NCI-H187 treated with DMSO at 0.1 percent for 48 hours (cell line): ENCODE measurements at places on chromosomes 7 and 10.

DNA sequence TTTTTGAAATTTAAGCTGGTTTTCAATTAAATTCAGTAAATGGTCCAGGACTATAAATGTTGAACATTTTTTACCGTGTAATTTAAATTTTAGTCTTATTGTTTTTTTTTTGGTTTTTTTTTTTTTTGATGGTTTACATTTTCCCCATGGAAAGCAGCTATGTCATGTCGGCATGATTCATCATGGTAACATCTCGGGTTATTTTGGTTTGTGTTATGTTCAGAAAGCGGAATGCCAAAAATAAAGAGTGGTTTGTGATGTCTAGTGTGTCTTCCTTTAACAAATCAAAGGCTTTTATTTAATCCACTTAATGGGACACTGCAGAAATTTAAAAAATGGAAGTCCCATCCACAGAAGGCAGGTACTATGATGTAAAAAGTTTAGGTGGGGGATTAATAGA lies 58.5 kb downstream of the TRUB1 start:
- no peak for DNase-seq

DNA sequence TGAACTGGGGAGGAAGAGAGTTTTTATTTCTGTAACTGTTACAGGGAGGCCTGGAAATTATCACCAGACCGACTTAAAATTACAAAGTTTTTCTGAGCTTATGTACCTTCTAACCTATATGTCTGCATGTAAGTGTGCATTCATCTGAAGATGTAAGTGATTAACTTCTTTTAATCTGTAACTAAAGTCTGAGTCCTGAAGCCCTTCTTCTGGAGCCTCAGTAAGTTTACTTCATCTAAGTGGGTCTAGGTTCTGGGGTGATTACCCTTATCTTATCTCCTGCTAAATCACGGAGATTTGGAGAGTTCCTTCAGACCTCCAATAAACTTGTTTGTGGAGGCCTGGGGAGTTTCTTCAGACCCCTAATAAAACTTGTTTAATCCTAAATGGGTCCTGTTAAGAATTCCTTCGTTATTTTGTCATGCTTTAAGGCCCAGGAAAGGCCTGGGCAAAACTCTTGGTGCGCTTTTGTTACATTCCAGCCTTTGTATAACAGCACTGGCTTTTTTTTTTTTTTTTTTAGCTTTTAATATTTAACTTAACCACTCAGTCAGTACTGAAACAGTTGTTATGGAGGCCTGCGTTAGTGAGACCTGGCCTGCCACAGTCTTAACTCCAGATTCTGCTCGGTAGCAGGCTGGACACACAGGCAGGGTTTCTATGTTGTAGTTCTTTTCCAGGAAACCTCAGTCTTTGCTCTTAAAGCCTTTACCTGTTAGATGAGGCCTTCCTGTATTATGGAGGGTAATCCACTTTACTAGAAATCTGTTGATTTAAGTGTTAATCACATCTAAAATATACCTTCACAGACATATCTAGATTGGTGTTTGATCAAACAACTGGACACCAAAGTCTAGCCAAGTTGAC lies 33.0 kb downstream of the TPST1 start:
- no peak for DNase-seq

DNA sequence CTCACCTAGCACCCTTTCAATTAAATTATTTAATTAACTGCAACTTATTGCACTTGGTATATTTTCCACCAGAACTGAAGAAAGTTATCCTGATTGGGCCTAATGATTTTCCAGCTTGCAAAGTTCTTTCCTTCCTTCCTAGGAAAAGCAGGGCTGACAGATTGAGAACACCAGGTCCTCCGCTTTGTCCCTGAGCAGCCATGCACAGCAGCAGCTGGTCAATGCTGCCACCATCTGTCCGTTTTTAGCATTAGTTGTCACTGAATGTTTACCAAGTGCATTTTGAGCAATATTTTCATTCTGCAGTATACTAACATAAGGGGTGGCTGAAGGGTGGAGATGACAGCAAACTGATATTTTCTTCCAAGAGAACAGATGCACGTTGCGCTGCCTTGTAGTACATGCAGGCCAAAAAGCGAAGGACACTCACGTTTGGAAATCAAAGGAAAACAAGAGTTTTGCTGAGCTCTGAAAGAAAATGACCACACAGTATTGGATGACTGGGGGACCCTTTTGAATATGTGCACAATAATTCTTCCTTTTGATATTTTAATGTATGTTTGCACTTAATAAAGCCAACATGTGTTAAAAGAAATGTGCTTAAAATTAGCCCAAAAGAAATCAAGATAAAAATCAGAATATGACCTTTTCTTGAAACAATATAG lies 248.8 kb upstream of the PTN start:
- DNase-seq, result no peak

- DNase-seq, result no peak
Measured at GRCh38 chr10:92750791-92751533, 61.2 kb downstream of the HHEX start.

GRCh38 chr7:88127637-88128290 lies 92.1 kb downstream of the SRI start:
- no peak for DNase-seq

- DNase-seq, result no peak
Measured at GRCh38 chr10:44168478-44168877, 216.4 kb downstream of the CXCL12 start.

- no peak for DNase-seq
Measured at GRCh38 chr7:95317546-95317945, 6.8 kb downstream of the PON1 start.

- DNase-seq, result no peak
Measured at GRCh38 chr7:46559194-46559832, 638.2 kb upstream of the IGFBP3 start.

DNA sequence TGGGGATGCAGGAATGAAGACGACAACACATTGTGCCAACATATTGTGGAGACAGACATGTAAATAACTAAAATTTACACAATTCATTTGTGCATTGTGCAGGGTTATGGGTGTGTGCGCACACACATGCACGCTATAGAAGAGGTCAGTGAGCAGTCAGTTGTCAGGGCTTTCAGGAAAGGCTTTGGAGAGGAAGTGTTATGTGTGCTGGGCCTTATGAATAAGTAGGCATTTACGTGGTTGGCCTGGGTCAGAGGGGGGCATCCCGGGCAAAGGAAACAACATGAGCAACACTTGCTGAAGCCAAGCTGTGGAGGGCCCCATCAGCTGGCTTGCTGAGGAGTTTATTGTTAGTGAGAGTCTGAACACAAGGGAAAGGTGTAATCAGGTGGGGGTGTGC lies 4.1 kb downstream of the PRXL2A start:
- no peak for DNase-seq

DNA sequence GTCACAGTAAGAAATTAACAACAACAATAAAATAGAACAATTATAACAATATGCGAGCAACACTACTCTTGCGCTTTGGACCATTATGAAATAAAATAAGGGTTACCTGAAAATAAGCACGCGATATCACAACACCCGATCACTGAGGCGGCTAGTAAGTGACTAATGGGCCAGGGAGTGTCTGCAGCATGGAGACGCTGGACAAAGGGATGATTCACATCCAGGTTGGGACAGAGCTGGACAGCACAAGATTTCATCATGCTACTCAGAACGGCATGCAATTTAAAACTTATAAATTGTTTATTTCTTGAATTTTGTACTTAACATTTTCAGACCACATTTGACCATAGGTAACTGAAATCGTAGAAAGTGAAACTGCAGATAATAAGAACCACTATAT lies 15.6 kb downstream of the HIBADH start:
- DNase-seq, result no peak

DNA sequence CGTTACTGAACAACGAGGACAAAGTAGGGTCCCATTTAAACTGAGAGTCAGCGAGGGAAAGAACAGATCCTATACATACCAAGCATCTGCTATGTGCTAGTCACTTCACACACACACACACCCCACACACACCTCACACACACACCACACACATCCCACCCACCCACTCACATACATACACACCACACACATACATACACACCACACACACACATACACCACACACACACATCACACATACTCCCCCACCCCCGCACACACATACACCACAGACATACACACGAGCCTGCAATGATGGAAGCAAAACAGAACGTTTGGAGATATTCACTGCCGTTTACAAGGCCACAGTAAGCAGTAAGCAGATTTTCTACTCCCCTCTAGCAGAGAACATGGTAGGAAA lies 607 bp upstream of the GRB10 start:
- no peak for DNase-seq

GRCh38 chr10:48541144-48541795 lies 63.6 kb downstream of the ARHGAP22 start:
- DNase-seq, result no peak

DNA sequence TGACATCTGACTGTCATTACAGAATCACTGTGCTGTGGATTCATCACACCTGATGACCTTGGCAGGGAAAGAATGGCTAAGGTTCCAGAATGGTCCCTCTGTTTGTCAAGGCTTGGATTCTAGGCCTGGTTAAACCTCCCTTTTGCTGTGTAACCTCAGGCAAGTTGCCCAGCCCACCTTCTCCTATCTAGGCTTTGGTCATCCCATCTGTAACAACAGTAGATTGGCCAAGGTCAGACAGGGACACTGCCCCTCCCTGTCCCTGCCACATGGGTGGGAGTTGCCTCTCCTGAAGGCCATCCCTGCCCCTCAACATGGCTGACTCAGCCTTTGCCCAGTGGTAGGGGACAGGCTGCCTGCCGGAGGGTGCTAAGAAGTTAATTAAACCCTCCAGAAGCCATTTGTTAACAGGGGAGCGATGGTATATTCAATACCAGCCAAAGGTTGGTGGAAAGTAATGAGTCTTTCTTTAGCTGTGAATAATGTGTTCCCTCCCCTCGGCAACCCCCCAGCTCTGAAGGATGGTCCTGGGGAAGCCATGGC lies 149.8 kb upstream of the PCBD1 start:
- no peak for DNase-seq

GRCh38 chr10:11205030-11205772 lies 187.5 kb downstream of the CELF2 start:
- DNase-seq, result no peak

DNA sequence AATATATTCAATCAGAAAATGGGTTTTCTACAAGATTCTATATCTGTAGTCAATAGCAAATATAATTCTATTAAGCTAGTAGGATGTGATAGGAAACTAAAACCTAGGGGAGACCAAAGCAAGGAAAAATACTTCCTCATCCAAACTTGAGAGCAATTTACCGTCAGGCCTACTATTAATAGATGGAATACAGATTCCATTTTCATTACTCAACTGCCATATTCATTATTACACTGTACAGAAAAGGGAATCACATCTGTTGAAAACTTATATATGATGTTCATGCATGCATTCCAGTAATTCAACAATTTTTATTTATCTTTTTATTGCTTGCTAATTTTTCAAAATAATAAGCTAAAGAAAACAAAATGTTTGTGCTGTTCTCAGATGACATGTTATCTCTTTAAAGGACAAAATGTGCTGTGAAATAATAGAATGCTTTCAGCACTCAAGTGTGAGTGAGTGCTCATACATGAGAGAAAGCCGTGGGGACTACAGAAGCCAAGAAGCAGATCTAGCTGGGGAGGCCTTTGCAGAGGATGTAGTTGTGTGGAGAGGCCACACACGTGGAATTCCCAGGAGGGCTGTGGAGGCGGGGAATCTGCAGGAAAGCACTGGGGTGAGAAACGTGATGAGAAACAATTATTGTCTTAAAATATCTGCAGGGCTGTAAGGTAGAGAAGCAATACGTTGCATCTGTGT lies 110.0 kb downstream of the EGFR start:
- DNase-seq, result peak; percentile 27

DNA sequence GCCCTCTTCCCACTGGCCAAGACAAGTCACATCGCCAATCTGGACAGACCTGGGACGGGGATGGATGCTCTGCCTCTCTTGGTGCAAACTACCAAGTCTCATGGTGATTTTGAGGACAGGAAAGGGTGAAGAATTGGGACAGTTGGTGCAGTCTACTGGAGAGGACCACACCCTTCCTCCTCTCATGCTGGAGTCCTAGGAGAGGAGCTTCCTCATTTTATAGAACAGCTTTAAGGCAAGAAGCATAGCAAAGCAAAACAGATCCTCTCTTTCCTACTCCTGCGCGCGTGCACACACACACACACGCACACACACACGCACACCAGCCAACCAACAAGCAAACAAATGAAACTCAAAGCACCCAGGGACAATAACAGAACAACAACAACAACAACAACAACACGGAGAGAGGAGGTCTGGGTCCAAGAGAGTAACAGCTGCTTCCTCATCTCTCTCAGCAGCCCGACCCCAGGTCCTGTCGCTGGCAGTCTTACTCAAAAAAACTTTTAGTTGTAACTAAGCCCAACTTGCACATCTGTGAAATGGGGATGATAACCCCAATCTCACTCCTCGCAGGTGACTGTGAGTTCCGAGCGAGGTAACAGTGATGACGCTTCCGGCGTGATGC lies 83.4 kb downstream of the TMEM178B start:
- no peak for DNase-seq

GRCh38 chr7:84532196-84532595 lies 337.6 kb upstream of the SEMA3A start:
- no peak for DNase-seq

GRCh38 chr10:124723826-124724225 lies 20.4 kb downstream of the FAM53B start:
- DNase-seq, result no peak

- no peak for DNase-seq
Measured at GRCh38 chr7:132261327-132262159, 314.7 kb downstream of the PLXNA4 start.

DNA sequence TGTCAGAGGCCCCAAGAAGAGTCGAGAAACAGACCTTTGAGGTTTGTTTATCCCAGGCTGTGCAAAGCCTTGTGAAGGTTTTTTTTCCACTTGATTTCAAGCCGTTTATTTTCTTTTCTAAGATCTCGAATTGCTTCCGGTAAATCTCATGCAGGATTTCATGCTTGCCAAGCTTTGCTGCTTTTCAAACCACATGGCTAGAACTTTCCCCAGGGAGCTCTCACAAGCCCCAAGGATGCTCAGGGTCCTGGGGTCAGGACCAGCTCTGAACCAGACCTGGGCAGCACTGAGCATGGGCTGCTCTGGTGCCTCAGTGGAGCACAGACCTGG lies 48.0 kb upstream of the AQP1 start:
- no peak for DNase-seq

GRCh38 chr7:150368884-150369747 lies 494 bp downstream of the REPIN1 start:
- DNase-seq, result no peak

DNA sequence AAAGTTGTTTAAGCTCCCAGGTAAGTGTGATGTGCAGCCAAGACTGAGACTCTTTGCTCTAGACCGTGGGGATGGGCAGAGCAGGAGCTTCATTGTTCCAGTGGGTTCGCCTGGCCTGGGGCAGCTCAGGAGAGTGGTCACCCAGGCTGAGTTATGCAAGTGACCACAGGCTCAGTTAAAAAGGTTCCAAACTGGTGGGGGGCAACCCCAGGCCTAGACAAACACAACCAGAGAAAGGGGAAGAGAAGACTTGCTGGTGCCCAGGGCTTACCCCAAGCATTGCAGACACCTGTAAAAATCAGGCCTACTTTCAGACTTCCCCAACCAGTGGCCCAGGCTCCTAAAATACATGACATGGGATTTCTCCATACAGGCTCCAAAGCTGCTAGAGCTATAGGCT lies 21.6 kb downstream of the CREB3L2 start:
- DNase-seq, result no peak
